ENCODE measurements at places on chromosomes 7 and 10. TPM values are rescaled to one million over a fixed set of nuclear protein-coding genes. Genes with fewer than 3 reads are reported as not detected.

GRCh38 chr7:151023232-151023631, 1.1 kb downstream of the ATG9B start:
- no peak for DNase-seq

GRCh38 chr7:83306502-83306901, 143.8 kb upstream of the PCLO start:
- no peak for DNase-seq

DNA sequence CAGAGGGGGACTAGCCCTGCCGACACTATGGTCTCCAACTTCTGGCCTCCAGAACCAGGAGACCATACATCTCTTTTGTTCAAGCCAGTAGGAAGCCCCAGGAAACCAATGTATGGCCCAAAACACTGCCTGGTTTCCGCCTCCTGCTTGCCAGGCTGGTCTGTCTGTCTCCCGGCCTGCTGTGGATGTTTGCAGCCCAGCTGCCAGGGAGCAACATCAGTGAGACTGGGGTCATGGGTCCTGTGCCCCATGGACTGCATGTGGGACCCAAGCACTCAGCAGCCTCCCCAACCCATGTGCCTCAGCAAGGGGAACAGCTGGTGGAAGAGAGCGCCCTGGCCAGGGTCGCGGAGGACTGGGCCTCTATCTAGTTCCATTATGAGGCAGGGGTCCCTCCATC, 33.4 kb upstream of the NUB1 start:
- DNase-seq: no peak

DNA sequence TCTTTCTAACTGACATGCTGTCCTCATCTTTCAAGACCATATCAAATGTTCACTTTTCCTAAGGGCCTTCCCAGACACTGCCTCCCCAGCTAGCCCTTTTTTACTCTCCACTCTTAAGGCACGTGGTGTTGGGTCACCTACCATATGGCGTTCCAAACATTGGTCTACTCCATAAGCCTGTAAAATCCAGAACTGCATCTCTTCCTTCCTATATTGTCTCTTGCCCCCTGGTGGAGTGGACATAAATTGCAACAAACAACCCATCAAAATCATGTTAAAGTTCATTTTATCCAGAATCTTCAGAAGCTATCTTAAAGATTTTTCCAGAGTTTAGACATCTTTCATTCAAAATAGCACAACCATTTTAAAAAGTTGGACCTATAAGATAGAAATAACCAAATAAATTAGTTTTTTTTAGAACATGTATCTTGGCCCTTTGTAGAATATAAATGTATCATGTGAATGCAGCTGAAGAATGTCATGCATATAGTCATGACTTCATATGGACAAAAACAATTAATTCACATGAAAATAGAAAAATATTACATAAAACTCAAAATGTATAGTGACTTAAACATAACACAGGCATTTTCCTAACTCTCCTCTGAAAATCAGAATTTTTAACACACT, 180.6 kb upstream of the CHRM2 start:
- no peak for DNase-seq

GRCh38 chr10:90977855-90978486, 57.1 kb upstream of the ANKRD1 start:
- no peak for DNase-seq

DNA sequence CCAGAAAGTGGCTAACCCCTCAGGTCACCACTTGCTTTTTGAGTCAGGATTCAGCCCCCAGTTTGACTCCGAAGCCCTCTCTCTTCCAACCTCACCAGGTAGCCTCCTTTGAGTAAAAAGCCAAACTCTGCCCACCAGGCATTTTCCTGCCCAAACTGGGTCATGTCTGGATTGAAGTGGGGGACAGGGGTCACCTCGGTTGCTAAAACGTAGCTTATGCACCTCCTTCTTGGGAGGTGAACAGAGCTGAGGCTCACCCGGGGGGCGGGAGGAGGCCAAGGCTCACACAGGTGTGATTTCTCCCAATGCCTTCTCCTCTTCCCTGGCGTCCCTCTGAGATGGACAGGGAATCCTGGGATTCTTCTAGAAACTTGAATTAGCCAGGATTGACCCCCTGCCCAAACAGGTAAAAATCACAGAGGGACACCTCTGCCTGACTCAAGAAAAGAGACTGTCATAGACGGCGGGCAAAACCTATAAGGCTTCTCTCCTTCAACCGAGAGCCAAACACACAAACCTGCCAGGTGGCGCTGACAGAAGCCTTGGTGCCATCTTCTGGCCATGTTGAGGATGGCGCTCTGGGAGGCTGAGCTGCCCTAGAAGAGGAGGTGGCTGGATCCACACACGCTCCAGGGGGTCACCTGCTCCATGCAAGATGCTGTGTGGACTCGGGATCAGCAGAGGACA, 51.6 kb downstream of the PRLHR start:
- DNase-seq: no peak

Gene ANKRD30A
- total RNA-seq: not detected

Gene VOPP1
- total RNA-seq: 29.7 TPM

Gene CCSER2
- total RNA-seq: 122 TPM

Gene ST8SIA6
- total RNA-seq: 1.1 TPM

Gene HOXA9
- 4.9 TPM for total RNA-seq
